ENCODE measurements at places on chromosomes 13 and 19. TPM values are rescaled to one million over a fixed set of nuclear protein-coding genes. Genes with fewer than 3 reads are reported as not detected.

The MBD3L3 gene
- total RNA-seq = not detected

The C1QTNF9 gene
- not detected for total RNA-seq

The IRGC gene
- total RNA-seq = not detected

The FARP1 gene
- 267 TPM for total RNA-seq

The CNN1 gene
- 29.6 TPM for total RNA-seq

The MRPL4 gene
- total RNA-seq = 54.1 TPM

The PSG11 gene
- total RNA-seq = not detected

The LILRB4 gene
- not detected for total RNA-seq

The NXNL1 gene
- not detected for total RNA-seq

The BBC3 gene
- total RNA-seq = 19.5 TPM

The CRTC1 gene
- total RNA-seq = 29.5 TPM

The ZNF729 gene
- total RNA-seq = not detected

The ATP13A1 gene
- total RNA-seq = 87.3 TPM

DNA sequence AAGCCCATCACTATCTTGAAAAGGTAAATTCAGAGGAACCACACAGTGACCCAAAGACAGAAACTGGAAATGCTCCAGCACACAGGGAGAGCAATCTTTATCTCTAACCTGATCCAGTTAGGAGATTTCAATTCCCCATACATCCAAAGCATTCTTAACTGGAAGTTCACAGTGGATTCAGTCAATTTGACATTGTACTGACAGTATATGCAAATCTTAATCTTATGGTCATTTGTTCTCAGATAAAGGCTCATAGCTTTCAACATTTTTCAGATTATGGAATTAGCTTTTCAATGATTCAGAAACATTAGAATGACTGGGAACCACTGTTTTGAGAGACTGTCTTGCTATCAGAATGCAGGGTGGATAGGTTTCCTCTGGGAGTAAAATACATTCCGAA lies 1455.6 kb downstream of the OLFM4 start:
- no peak overlapping the region for H3K4me3 ChIP-seq
- H3K36me3 ChIP-seq = no peaks in the 10 kb centered on the region
- DNase-seq = no peak

DNA sequence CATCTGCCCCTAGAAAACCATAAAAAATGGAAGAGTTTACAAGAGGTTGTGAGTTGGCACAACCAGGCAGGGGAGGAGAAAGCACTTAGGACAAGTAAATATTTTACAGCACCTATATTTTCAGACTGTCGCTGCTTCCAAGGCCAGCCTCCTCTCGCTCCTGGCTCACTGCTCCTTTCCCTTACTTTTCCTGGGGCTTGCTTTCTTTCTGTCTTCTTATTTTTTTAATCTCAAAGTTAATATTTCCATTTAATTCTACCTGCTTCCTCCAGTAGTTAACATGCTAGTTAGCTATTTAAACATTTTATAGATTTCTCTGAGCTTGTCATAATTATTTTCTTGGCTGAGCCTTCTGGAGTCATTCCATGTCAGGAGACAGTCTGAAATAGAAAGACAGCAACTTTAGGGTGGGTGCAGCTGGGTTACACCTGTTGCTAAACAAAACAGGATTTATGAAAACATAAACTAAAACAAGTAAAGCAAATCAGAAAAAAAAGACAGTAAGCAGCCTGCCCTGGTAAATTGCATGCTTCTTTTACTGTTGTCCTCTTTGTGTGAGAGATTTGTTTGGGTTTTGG lies 330.1 kb downstream of the DLEU7 start:
- no peaks in the 10 kb centered on the region for H3K27me3 ChIP-seq
- H3K4me1 ChIP-seq = peaks cover 13% of the 10 kb centered on the region
- H3K27ac ChIP-seq = peak overlapping the region; percentile 58

- no peak for DNase-seq
- H3K4me1 ChIP-seq = peaks cover 3% of the 10 kb centered on the region
- H3K36me3 ChIP-seq = peaks cover 10% of the 10 kb centered on the region
- H3K27me3 ChIP-seq = no peaks in the 10 kb centered on the region
- H3K27ac ChIP-seq = no peak overlapping the region
Measured at GRCh38 chr19:1967087-1967608, 26.2 kb downstream of the CSNK1G2 start.

DNA sequence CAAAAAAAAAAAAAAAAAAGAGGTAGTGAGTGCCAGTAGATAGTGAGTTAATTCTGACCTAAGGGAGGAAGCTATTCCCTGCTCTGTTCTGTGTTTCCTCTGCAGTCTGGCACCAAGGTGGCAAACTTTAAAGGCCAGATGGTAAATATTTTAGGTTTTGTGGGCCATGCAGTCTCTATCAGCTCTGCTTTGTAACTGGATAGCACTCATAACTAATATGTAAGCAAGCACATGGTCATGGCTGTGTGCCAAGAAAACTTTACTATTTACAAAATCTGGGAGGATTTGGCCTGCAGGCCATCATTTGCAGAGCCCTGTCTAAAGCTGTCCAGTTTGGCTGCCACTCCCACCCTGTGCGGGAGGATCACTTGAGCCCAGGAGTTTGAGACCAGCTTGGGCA lies 4.3 kb downstream of the PIN1 start:
- H3K27ac ChIP-seq = peak overlapping the region; percentile 22
- H3K4me1 ChIP-seq = peaks cover 16% of the 10 kb centered on the region
- peaks cover 34% of the 10 kb centered on the region for H3K36me3 ChIP-seq
- H3K27me3 ChIP-seq = no peaks in the 10 kb centered on the region
- no peak for DNase-seq

- DNase-seq = no peak
- H3K36me3 ChIP-seq = peaks cover 27% of the 10 kb centered on the region
- no peak overlapping the region for H3K4me3 ChIP-seq
- no peaks in the 10 kb centered on the region for H3K4me1 ChIP-seq
- no peaks in the 10 kb centered on the region for H3K27me3 ChIP-seq
Measured at GRCh38 chr19:19285686-19286085, 12.6 kb upstream of the TM6SF2 start.

GRCh38 chr19:6518145-6518911 lies 12.5 kb upstream of the TNFSF9 start:
- H3K27me3 ChIP-seq = peaks cover 20% of the 10 kb centered on the region
- no peaks in the 10 kb centered on the region for H3K36me3 ChIP-seq
- DNase-seq = no peak
- H3K4me3 ChIP-seq = peak overlapping the region; percentile 42
- peaks cover 10% of the 10 kb centered on the region for H3K4me1 ChIP-seq
- no peak overlapping the region for H3K27ac ChIP-seq

- peaks cover 8% of the 10 kb centered on the region for H3K36me3 ChIP-seq
- no peak for DNase-seq
- H3K4me1 ChIP-seq = peaks cover 36% of the 10 kb centered on the region
- peak overlapping the region; percentile 77 for H3K27ac ChIP-seq
- no peaks in the 10 kb centered on the region for H3K27me3 ChIP-seq
- no peak overlapping the region for H3K4me3 ChIP-seq
Measured at GRCh38 chr13:71879129-71879535, 12.1 kb upstream of the DACH1 start.

- no peak overlapping the region for H3K4me3 ChIP-seq
- peaks cover 4% of the 10 kb centered on the region for H3K36me3 ChIP-seq
- H3K4me1 ChIP-seq = peaks cover 20% of the 10 kb centered on the region
- peak overlapping the region; percentile 50 for H3K27ac ChIP-seq
Measured at GRCh38 chr13:114081761-114082681, 50.4 kb downstream of the RASA3 start.

GRCh38 chr19:42153672-42154433 lies 21.6 kb upstream of the POU2F2 start:
- peaks cover 81% of the 10 kb centered on the region for H3K27me3 ChIP-seq
- H3K27ac ChIP-seq = no peak overlapping the region
- H3K36me3 ChIP-seq = no peaks in the 10 kb centered on the region
- H3K4me1 ChIP-seq = no peaks in the 10 kb centered on the region

DNA sequence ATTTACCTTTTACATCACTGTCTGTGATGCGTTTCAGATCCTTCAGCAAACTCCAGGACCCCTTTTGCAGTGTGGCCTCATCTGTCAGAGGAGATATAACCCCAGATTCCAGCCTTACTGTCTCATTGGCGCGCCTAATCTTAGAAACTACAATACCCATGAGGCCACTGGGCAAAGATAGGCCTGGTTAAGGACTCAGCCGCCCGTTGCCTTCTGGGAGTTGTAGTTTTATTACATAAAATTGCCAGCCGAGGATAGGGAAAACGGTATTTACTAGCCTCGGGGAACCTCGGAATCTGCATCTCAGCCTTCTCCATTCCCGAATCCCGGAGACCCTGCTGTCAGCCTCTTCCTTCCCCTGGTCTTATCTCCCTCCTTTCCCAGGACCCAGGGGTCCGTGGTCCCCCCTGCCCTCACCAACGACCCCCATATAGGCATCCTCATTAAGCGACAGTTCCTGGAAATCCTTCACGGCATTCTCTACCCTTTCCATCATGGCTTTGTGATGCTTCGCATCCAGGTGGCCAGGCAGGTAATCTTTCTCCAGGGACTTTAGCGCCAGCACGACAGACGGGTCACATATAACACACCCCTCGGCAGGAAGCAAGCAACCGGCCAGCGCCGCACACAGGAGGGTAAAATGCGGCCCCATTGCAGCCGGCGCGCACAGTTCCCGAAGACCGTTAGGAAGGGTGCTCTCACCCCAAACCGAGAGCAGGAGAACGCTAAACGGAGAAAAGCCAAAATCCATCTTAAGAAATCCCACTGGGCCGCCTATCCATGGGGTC lies 1.3 kb downstream of the IZUMO1 start:
- H3K4me1 ChIP-seq = peaks cover 10% of the 10 kb centered on the region
- no peak for DNase-seq
- H3K27ac ChIP-seq = no peak overlapping the region
- H3K4me3 ChIP-seq = no peak overlapping the region
- H3K36me3 ChIP-seq = no peaks in the 10 kb centered on the region

DNA sequence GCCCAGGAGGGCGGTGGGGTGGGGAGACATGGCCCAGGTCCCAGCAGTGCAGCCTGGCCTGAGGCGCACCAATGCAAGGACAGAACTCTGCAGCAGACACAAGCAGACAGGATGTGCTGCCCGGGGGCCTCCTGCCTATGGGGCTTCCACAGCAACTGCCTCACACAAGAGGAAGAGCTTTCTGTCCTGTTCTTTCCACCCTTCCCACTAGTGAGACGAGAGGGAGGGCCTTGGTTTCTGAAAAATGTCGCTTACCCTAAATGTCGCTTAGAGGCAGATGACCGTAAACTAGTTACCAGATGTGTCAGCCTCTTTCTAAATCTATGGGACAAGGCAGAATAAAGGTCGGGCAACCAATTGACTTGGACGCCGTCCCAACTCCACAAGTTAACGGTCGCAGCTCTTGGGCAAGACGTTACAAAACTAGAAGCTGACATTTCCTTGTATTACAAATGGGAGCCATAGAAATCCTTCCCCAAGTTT lies at the start of gene LAIR1:
Gene LAIR1 (minus strand): TSS at position 157 of the 483 bp plus-strand sequence. CDS start 127 bp downstream, at position 30.
- no peaks in the 10 kb centered on the region for H3K36me3 ChIP-seq
- no peaks in the 10 kb centered on the region for H3K4me1 ChIP-seq
- H3K27me3 ChIP-seq = peaks cover 29% of the 10 kb centered on the region
- H3K27ac ChIP-seq = no peak within 1 kb of the TSS

Data from mesothelial cell of epicardium (in vitro differentiated cells).